ENCODE measurements at places on chromosomes 2 and 18.

GRCh38 chr2:80073134-80073561 lies 231.4 kb downstream of the LRRTM1 start:
- DNase-seq, result no peak

DNA sequence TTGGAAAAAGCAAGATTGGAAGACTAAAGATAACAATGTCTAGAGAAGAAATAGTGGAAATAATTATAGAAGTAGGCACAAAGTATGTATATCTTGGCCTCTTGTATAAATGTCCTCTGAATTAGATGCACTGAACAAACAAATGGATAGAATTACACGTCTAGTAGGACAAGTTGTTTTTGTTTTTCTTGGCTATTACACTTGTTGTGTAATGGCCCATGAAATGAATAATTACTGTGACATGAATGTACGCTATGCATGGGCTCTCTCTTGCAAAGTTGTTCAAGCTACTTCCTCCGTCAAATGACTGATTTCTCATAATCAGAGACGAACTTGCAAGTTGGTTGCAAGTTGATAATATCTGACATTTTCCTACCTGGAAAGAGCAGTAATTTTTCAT lies 126.2 kb downstream of the PDE1A start:
- no peak for DNase-seq

GRCh38 chr2:39492716-39493115 lies 55.6 kb upstream of the MAP4K3 start:
- no peak for DNase-seq

- DNase-seq, result no peak
Measured at GRCh38 chr18:53864770-53865169, 359.7 kb downstream of the MBD2 start.
